ENCODE measurements at places on chromosomes 4 and X.

- DNase-seq = no peak
Measured at GRCh38 chr4:95985791-95986550, 146.1 kb downstream of the PDHA2 start.

GRCh38 chr4:186910385-186910784 lies 186.7 kb upstream of the FAT1 start:
- DNase-seq = no peak

GRCh38 chr4:82553020-82553419 lies 8.8 kb downstream of the TMEM150C start:
- no peak for DNase-seq

- no peak for DNase-seq
Measured at GRCh38 chrX:125293850-125294780, 25.6 kb upstream of the TEX13C start.

- no peak for DNase-seq
Measured at GRCh38 chr4:8006471-8006870, 66.8 kb upstream of the AFAP1 start.

DNA sequence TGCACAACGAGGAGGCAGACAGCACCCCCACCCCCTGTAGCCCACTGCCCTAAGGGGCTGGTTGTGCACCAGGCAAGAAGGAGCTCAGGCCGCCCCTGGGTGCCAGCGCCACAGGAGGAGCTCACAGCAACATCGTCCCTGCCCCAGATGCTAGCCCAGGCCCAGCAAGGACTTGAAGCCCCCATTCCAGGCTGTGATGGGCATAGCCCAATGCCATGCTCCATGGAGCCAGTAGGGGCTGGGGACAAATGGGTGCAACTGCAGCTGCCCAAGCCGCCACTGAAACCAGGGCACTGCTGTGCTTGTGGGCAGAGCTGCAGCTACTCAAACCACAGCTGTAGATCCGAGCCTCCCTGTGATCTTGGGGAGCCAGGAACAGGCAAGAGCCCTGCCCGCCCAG lies 241.3 kb upstream of the GIMD1 start:
- no peak for DNase-seq

GRCh38 chrX:133054761-133055405 lies 42.0 kb downstream of the USP26 start:
- DNase-seq = no peak

DNA sequence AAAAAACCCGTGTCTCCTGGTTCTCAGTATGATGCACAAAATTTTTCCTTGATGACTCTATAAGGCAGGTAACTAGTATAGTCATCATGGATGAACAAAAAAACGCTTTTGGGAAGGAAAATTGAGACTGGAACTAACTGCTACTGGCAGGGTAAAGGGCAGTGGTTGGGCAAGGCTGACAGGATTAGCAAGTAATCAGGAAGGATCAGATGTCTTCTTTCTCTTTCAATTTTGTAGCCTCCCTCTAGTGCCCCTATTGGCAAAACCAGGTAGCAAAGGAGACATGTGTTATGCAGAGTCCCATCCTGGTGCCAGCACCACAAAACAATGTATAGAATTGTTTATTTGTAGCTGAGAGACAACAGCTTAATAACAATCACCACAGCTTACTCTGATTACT lies 12.8 kb upstream of the SLITRK4 start:
- DNase-seq = no peak

- DNase-seq = no peak
Measured at GRCh38 chr4:83392562-83392961, 57.9 kb upstream of the HPSE start.
